ENCODE measurements at places on chromosomes 7 and 10. TPM values are rescaled to one million over a fixed set of nuclear protein-coding genes. Genes with fewer than 3 reads are reported as not detected.

GRCh38 chr7:101486433-101487104 lies 123.9 kb downstream of the COL26A1 start:
- DNase-seq: peak; percentile 69

DNA sequence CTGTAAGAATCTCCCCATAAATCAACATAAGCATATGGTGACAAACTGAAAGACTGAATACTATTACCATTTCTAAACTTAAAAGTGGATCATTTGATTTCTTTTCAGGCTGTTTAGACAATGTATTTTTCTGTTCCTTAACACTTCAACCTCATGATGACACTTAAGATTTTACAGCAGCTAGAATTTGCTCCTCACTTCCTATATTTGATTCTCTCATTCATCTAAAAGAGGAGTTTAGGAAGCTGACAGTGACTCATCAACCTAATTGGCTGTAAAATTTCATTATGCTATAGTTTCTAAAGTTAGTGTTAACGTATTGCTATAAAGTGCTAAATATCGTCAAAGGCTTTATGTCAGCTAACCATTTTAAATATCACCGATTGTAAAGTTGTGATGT lies 478.7 kb downstream of the GRM8 start:
- no peak for DNase-seq

DNA sequence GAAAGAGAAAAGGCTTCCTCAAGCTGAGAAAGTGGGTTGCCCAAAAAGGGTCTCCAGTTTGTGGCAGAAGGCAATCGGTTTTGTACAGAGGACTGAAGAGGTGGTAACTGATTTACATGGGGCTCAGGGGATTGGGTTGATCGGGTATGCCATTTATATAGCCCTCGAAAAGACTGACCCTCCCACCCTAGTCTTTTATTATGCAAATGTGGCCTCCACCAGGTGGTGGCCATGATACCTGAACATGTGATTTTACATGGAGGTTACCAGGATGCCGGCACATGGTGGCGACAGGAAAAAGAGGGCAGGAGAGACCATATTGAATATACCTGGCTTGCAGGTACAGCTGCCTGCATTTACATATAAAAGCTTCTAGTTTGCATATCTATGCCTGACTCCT lies 36.7 kb downstream of the ATE1 start:
- no peak for DNase-seq

GRCh38 chr10:93462881-93463280 lies 19.3 kb downstream of the MYOF start:
- no peak for DNase-seq

GRCh38 chr10:23173214-23174073 lies 18.7 kb upstream of the PTF1A start:
- DNase-seq: no peak

DNA sequence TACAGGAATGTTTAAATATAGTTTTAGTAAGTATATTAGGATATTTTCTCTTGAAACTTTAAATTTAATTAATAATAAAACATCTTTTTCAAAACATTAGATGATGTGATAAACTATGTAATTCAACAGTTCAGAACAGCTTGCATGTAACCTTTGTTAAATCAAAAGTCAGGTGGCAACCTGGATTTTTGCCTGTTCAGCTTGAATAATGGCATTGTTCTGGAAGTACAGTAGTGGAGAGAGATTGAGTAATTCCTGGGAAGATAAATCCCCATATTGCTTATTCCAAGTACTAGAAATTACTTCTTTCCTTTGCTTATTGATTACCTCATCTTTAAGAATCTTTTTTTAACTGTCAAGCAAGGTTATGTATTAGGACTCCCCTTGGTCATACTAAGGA lies 20.1 kb upstream of the CFTR start:
- DNase-seq: no peak

DNA sequence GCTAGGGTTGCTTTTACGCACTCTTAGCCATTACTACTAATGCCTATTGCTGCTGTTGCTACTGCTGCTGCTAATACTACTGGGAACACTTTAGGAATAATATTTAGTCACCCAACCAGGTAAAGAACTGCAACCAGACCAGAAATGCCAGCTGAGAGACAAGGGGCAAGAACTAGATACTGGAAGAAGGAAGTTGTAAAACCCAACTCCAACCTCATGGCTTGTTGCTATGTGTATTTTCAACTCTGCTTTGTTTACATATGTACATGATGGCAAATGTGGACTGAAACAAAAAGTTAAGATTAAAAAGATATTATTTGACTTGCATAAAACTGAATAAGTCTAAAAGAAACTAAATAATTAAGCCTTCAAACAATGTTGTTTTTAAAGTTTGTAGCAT lies 177.7 kb downstream of the GNAT3 start:
- no peak for DNase-seq

DNA sequence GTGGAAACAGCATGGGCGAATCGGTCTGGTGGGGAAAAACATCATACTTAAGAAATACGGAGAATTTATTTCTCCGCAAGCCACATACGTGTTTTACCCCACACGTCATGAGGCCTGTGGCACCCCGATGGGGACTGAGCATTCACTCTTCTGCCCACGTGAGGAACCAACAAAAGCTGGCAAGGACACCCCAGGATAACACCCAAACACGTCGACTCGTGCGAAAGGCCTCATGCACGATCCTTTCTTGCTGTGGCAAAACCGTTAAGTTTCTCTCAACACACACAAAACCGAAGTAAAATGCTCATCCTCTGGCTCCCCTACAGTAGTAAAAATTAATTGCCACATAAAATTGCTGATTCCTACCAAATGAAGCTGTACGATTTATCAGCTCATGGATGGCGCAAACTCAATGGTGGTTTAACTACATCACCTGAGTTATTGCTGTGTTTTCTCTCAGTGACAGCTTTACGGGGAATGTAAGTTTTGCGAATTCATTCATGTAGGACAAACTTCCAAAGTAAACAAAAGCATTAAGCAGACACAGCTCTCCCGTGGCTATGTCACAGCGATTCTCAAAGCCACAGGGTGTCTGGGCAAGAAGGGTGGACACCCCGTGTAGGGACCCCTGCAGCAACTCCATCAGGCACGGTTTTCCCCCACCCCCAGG lies 97.0 kb downstream of the CTBP2 start:
- DNase-seq: no peak

USP54 gene
- 26.7 TPM for total RNA-seq

GRCh38 chr10:64528294-64529002 lies 1007.2 kb downstream of the REEP3 start:
- no peak for DNase-seq

LOXL4 gene
- 7.9 TPM for total RNA-seq

DNA sequence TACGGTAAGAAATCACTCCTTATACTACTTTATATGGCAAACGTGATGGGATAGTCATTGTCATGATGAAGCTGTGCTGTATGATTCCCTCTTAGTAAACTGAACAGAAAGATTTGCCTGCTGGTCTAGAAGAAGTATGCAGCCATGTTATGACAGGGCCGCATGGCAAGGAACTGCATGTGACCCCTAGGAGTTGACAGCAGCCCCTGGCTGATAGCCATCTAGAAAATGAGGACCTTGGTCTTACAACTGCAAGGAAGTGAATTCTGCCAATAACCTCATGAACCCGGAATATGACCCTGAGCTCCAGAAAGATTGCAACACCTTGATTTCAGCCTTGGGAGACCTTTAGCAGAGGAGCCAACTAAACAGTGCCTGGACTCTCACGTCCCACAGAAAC lies 193.3 kb downstream of the SEMA3E start:
- no peak for DNase-seq

DNA sequence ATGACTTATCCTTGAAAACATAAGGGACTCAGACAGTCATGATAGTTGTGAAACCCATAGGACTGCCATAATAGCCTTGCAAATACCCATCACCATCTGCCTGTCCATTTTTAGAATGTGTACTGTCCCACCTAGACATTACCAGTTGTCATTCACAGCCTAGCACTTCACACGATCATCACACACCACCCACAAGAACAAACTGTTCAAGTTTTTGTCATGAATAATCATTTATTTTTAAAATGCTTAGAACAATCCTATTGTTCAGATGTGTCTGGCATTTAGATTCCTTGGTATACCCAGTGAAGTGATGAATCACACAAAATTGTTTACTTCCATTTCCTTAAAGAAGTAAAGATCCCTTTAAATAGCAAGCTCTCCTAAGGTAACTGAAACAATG lies 46.6 kb downstream of the CCDC3 start:
- no peak for DNase-seq

- no peak for DNase-seq
Measured at GRCh38 chr10:5596611-5597341, 69.6 kb downstream of the ASB13 start.

- no peak for DNase-seq
Measured at GRCh38 chr7:46163246-46163645, 242.2 kb upstream of the IGFBP3 start.

DNA sequence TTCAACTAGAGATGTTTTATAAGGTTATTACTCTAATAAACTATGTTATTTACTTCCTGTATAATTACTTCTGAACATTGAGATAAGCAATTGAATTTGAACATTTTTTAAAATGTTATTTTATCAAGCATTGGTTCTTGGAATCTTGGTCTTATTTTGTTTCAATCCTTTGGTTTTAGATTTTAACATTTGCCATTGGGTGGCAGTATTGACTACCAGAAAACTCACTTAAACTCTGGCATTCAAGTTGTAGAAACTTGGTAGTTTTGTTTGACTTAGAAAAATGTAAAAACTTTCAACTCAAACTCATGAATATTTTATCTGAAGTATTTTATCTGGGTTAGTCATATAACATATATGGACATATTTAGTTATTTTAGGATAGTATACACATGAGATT lies 48.1 kb downstream of the ATRNL1 start:
- DNase-seq: no peak

GRCh38 chr10:2460812-2461211 lies 606.5 kb upstream of the PFKP start:
- DNase-seq: no peak

DNA sequence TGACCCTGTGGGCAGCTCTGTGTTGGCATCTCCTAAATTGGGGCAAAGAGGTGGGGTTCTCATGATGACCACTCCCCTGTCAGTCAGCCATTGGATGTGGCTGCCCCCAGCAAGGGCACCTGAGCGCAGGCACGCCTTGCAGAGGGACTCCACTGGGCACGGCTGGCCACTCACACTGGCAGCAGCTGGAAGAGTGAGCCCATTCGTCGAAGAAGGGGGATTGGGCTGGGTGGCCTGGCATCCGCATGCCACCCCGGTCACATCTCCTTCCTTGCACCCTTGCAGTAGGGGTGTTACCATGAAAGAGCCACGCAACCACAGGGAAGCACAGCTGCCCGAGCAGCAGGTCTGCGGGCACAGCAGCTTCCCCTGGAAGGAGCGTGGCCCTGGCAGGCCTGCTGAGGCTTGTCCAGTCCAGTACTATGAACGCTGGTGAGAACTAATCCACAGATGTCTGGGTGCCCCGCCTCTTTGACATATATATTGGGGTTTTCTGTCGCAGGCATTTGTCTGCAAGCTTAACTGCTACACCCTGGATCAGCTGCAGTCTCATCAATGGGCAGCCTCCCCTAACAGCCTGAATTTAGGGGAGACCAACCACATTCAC lies 25.7 kb upstream of the GRB10 start:
- DNase-seq: no peak

GRCh38 chr10:132297526-132297925 lies 10.2 kb downstream of the STK32C start:
- DNase-seq: no peak

GRCh38 chr10:70265032-70265689 lies 18.6 kb downstream of the NPFFR1 start:
- no peak for DNase-seq

IFIT5 gene
- 19.1 TPM for total RNA-seq

STAMBPL1 gene
- total RNA-seq: 3.8 TPM

DNA sequence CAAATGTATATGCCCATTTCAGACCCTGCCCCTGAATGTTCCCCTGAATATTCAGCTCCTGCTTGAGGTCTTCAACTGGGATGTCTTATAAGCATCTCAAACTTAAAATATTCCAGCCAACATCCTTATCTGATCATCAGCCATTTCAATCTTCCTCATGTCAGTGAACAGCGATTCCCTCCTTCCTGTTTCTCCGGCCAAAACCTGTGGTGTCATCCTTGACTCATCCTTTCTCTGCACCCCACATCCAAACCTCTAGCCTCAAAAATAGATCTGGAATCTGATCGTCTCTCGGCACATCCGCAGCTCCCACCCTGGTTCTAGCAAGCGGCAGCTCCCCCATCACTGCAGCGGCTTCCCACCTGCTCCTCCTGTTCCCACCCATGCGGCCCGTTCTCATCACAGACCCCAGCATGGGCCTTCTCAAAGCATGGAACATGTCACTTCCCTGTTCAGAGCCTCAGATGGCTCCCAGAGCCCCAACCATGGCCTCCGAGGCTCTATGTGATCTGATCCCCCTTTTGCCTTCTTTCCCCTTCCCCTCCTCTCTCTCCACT lies 165.7 kb downstream of the HECW1 start:
- DNase-seq: no peak

KCNIP2 gene
- 6.8 TPM for total RNA-seq

GRCh38 chr10:1687190-1687589 lies 50.1 kb downstream of the ADARB2 start:
- DNase-seq: no peak

AGBL3 gene
- 3.7 TPM for total RNA-seq

GFRA1 gene
- total RNA-seq: 38.7 TPM

AGAP9 gene
- total RNA-seq: 24.0 TPM

DNA sequence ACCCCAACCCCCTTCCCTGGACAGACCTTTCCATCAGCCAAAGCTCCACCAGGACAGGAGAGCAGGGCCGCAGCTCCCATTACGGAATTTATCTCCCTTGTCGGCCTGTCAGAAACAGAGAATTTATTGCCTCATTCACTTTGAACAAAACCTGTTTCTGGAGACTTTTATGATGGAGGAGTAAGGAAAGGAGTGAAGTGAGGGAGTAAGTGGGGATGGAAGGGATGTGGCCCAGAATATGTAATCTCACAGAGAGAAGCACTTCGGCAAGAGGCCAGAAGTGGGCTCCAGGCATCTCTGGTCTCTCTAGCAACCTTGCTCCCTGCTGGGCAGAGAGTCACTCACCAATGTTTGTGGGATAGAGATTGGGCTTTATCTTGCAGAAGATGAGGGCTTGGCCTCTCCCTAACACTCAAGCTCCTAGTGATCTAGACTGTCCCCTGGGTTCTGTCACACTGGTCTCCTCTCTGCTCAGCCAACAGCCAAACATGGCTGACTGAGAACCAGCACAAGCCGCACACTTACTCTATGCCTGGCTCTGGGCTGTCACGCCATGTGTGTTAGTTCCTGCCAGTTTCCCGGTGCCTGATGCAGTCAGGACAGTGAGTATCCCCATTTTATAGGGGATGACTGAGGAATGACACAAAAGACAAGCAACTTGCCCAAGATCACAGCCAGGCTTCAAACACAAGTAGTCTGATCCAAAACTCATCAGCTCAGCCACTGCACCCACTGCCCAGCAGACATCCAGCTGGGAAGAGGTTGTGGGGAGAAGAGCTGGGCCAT lies 149.4 kb upstream of the ZMIZ1 start:
- DNase-seq: no peak

DNA sequence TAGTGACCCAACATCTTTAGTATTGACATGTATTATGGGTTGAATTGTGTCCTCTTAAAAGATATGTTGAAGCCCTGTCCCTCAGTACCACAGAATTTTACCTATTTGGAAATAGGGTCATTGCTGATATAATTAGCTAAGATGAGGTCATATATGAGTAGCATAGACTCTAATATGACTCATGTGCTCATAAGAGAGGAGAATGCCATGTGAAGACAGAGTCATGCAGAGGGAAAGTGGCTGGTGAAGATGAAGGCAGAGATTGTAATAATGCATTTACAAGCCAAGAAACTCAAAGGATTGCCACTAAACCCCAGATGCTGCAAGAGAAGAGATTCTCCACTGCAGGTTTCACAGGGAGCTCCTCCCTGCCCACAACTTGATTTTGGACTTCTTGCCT lies 496.4 kb downstream of the KIF20B start:
- no peak for DNase-seq

Measured in mesothelial cell of epicardium (in vitro differentiated cells).